ENCODE measurements at places on chromosomes 7 and 10.

DNA sequence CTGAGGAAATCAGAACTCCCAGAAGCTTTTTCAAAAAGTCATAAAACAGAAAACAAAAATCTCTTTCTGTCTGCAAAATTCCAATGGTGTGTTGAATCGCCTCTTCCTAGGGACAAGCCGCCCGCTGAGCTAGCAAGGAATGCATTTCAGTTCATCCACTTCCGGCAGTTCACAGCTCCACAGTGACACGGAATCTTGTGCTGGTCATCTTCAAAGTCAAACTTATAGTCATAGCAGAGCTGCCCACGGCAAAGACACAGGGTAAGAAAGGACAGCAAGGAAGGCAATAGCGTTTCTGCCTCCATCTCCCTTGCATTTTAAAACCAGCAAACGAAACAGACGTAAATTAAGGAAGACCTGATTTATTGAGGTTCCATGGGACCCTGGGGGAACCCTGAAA, 111.2 kb downstream of the GALNT11 start:
- peak; percentile 17 for DNase-seq

GRCh38 chr10:64619102-64619501, 1097.9 kb downstream of the REEP3 start:
- no peak for DNase-seq

DNA sequence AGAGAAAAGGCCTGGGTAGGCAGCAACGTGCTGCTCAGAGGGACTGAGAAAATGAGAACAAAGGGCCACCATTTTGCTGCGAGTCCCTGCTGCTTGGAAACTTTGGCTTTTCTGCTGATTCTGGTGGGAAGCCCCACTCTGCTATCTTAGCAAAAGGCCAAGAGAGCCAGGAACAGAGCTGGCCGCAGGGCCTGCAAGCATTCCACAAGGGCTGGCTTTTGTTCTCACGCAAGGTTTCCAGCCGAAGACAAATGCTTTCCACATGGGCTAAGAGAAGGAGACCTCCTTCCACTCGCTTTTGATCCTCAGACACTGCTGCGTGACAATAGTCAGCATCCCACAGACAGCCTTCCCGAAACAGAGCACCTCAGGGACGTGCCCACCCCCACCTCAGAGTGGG, 163.1 kb downstream of the ARHGAP12 start:
- no peak for DNase-seq

GRCh38 chr10:55220975-55221374, 419.9 kb upstream of the PCDH15 start:
- no peak for DNase-seq

GRCh38 chr7:116731445-116732335, 59.7 kb downstream of the MET start:
- DNase-seq, result no peak

DNA sequence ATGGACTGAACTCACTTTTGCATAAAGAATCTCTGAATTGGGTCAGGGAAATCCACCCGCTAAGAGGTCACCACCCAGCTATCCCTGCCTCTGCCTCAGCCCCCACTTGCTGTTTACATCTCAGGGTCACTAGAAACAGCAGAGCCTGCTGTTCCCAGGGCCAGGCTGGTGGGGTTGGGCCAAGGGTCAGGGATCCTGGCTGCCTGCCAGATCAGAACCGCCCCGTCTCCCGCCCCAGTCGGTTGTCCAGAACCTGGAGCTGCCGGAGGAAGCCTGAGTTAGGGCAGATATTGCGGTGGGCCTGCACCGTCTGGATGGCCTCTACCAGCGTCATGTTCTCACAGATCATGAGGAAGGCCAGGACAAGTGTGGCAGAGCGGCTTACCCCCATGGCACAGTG, 17.0 kb upstream of the SAMD8 start:
- DNase-seq, result no peak

- peak; percentile 37 for DNase-seq
Measured at GRCh38 chr7:25858525-25859411, 293.2 kb upstream of the NFE2L3 start.

DNA sequence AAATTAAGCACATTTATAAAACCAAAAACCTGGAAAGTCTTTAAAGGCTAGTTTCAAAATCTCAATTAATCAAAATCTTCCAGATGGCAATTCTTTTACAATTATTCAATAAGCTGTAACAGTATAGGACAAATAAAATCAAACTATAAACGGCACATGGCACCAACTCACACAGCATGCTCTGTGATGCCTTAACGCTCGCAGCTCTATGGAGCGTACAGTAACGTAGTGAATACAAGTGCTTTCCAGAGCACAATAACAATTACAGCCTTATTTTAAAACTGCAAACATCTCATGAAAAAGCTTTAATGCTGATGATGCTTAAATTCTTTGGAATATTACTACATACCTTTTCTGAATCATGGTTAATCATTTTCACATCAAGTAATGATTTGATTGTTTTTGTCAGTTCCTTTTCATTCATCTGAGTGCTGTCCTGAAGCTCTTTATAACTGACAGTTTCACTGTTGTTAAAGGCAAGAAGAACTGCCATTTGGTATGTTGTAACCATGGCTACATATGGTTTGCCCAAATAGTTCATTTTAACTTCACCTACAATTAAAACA, 74.2 kb downstream of the CUL2 start:
- DNase-seq, result no peak

GRCh38 chr10:52961323-52961722, 188.7 kb upstream of the MBL2 start:
- no peak for DNase-seq

DNA sequence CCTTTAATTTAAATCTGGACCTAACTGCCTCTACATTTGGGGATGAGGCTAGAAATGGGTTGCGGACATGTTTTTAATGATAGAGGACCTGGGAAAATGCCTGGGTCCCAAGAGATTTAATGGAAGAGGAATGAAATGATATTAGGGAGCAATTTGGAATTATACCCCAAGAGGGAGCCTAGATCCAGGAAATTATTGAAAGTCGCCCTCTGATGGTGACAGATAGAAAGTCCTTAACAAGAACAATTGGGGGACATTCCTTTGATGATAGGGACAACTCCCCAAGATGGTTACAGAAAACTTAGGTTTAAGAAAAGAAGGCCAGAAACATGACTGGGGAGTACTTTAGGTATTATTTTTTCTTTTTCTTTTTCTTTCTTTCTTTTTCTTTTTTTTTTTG, 9.5 kb upstream of the TSGA13 start:
- peak; percentile 3 for DNase-seq

- no peak for DNase-seq
Measured at GRCh38 chr7:142690554-142691182, 58.6 kb upstream of the PRSS1 start.

DNA sequence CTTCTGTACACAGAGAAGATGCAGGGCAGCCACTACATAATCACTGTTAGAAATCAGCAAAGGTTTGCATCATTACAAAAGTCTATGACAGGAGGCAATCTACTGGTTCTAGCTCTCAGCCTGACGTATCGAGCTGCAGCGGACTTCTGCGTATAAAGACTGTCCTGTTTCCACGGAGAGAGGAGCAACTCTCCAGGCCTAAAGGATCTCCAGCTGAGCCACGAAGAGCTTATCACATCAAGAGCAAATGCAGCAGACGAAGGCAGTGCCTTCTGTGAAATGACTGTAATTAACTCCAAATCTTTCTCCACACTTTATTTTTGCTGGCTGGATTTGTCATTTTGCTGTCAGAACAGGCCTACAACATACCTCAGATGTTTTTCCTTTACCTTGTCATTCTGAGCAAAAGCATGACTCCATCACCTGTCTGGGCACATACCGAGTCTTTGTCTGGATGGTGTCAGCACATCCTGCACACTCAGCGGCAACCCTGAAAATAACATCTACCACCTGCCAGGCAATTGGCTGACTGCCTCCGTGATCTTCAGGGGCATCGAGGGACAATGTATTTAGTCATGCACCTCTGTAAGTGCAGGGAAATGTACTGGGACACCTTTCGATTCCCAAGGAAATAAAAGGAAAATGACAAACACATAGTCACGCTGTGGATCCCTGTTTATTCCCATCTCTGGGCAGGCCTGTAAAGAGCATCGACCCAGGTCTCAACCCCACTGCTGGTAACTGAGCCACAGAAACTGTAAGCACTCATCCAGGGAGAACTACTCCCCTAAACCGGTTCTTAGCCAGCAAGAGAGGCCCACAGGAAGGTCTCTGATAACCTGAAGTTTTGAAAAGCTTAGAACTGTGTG, 26.3 kb upstream of the SH3PXD2A start:
- DNase-seq, result no peak

DNA sequence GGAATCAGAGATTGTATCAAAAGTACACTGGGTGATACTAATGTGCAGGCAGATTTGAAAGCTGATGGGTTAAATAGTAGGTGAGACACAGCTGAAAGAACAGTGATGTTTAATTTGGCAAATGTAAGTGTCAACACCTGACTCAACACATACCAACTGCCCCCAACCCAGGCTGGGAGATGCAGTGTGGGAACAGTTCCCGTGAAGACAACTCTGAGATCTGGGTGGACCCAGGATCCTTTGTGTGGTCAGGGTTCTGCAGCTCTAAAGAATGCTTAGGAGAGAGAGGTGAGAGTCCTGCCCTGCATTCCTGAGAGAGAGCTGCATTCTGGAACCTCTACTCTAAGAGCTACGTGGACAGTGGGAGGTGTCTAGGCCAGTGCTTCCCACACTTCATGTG, 479.7 kb downstream of the RPS24 start:
- DNase-seq, result no peak

Measured in brain (organoid and tissue), 16 donors.